WTC11 (cell line): ENCODE measurements at places on chromosomes 6 and 20.

- DNase-seq = no peak
Measured at GRCh38 chr6:132959639-132960326, 145.4 kb downstream of the RPS12 start.

GRCh38 chr20:39762716-39763115, 800.6 kb downstream of the DHX35 start:
- no peak for DNase-seq

GRCh38 chr6:160363016-160363996, 15.1 kb downstream of the SLC22A3 start:
- DNase-seq = no peak

- no peak for DNase-seq
Measured at GRCh38 chr6:135710042-135710441, 141.5 kb upstream of the PDE7B start.

DNA sequence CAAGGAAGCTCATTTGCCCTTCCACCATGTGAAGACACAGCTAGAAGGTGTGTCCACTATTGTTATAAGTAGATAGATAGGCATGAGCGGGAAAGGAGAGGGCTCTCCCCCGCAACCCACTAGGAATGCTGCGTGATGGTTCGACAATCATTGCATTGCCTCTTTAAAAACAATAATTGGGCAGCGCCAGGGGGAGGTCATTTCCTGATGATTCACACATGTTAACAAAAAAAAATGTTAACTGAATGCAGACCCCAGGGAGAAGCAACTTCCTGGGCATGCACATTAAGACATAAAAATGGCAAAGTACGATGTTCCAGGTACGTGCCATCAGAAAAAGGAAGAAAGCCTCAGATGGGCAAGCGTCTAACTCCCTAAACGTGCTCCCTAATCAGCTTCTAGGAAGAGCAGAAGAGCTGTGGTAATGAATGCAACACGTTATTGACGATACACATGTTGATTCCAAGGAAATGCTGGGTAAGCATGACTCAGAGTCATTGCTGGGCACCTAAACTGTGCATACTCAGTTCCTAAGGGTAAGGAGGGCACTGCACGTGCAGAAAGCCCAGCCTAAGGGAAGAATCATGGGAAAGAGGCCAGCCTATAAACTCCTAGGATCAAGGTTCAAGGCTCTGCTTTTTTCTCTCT, 113.7 kb downstream of the FAM217A start:
- no peak for DNase-seq

GRCh38 chr6:19929312-19929711, 92.1 kb downstream of the ID4 start:
- no peak for DNase-seq

DNA sequence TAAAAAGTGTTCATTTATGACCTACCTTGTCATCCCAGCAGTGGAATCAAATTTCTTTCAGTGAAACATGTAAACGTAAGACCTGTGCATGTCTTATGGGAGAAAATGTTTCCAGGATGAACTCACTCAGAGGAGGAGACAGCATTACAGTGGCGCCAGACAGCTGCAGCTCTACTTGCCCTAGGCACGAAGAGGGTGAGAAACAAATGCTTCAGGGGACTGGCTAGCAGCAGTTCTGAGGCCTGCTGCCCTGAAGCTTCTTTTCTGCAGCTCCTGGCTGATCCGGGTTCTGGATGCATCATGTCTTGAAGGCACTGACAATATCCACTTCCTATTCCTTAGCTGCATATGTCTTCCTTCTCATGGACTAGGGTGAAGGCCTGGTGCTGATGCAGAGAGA, 120.2 kb downstream of the QRSL1 start:
- DNase-seq = no peak

DNA sequence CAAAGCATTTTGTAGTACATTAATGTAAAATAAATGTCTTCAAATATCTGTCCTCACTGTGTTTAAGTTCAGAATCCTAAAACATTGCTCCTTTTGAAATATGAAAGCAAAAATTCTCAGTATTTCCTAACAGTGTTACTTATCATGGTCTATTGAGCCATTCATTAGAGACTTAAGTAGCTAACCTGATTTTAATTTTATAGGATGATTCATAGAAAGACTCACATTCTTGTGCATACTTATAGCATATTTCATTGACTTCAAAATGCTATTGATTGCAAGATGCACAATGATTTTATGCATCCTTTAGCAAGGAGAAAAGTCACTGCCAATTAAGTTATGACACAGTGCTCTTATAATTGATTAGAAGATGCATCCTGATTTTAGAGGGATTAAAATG, 85.7 kb downstream of the HIVEP1 start:
- no peak for DNase-seq

GRCh38 chr20:35669221-35669620, 4.5 kb upstream of the CPNE1 start:
- no peak for DNase-seq

DNA sequence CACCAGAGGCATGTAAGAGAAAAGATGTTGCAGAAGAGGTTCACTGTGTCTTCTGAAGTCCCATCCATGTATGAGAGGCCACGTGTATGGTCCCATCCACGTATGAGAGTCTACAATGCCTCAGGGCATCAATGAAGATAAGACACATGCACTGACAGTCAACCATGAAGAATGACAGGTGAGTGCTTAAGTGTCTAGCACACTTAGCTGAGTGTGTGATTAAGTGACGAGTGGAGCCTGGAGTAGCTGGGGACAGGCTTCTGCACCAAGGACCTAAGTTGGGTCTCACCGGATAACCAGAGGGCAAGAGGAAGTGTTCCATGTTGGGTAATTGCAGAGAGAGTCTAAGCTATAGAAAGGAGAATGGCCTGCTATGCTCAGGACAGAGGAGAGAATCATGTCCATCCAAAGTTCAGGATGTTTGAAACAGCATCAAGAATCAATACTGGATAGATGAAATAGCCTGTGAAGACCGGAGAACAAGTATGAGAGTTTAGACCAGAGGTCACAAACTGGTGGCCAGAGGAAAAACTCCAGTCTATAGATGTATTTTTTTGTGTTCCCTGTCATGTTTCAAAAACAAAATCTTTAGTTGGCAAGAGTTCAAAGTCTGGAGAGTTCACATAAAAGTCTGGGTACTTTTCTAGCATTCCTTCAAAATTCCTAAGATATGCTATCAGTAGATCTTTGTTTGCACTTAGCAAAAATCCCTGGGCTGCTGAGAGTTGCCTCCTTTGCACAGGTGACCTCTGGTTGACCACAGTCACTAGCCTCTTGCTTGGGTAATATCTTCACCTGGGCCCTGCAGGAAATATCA, 165.8 kb downstream of the KIF16B start:
- no peak for DNase-seq

GRCh38 chr20:41081276-41081814, 52.7 kb downstream of the TOP1 start:
- no peak for DNase-seq

GRCh38 chr20:60565551-60565950, 607.3 kb downstream of the CDH26 start:
- DNase-seq = no peak

DNA sequence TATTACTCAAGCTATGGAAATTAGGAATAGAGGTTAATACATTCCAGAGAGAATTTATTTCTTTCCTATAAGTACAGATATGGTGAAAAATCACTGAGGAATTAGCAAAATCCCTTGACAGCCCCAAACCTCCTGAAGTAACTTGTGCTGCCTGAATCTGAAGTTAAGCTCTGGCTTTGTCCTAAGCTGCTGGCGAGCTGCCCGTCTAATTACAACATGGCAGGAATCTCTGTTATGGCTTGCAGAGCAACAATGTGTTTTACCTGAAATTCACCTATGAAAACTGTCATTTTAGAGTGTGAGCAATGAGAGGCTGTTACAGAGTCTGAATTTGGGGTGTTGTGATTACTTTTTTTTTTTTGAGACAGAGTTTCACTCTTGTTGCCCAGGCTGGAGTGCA, 22.5 kb upstream of the IYD start:
- no peak for DNase-seq

DNA sequence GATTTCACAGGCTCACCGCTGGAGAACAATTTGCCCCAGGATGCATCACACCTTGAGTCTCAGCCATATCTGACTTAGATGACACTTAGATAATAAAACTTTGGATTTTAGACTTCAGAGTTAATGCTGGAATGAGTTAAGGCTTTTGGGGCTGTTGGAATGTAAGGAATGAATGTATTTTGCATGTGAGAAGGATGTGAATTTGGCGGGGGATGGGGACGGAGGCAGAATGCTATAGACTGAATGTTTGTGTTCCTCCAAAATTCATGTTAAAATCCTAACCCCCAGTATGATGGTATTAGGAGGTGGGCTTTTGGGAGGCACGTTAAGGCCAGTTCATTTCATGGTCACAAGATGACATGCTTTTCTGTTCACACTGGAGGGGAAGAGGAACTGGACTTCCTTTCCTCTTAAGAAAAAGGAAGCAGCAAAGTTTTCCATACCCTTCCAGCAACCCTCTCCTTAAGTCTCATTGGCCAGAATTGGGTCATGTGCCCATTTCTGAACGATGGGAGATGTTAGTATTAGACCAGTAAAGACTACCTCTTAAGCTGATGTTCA, 5.8 kb upstream of the SRXN1 start:
- peak; percentile 33 for DNase-seq

GRCh38 chr6:14123386-14124111, 6.0 kb downstream of the CD83 start:
- DNase-seq = no peak

DNA sequence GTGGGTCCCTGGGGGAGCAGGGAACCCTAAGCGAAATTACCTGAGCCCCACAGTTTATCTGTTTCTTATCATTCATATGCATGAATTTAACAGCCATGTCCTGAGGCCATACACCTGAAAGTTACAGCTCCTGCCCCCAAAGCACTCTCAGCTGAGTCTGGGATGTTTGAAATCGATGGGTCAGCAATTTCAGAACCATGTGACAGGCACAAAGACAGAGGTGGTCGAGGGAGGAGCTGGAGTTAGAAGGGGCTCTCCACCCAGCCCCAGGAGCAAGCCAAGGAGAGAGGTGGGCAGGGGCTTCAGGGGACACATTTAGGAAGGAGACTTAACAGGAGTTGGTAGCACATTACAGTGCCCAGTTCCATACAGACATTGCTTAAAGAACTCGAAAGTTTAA, 14.9 kb downstream of the TTBK1 start:
- no peak for DNase-seq

- no peak for DNase-seq
Measured at GRCh38 chr6:12903246-12903645, 186.7 kb downstream of the PHACTR1 start.

DNA sequence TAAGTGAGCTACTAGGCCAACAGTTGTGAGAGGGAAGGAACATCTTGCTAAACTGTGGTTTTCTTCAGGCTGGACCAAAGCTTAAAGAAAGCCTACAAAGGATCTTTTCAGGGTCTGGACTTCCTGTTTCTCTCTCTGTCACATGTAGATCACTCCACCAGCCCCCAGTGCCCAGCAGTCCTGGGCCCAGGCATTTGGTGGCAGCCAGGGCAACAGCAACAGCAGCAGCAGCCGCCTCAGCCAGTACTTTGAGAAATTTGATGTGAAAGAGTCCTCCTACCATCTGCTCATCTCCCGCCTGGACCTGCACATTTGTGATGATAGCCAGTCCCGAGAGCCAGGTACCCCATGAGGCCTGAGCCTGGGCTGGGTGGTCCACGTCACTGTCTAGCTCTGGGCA, 44.1 kb downstream of the BLTP3A start:
- DNase-seq = no peak

DNA sequence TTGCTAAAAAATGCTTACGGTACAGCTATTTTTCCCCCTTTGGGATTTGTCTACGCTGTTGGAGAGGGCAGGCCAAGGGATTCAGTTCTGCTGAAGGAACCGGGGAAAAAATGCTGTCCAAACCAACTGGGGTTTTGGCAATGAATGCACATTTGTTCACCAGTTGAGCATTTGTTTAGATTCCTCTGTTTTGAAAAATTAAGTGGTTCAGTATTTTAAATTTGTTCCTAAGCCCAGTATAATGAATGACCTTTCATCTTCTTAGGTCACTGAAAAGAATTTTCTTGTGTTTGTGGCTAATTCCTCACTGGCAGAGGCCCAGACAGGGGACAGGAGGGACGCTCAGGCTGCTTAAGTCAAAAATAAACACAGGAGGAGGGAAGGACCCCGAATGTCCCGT, 10.8 kb upstream of the EYA2 start:
- no peak for DNase-seq

DNA sequence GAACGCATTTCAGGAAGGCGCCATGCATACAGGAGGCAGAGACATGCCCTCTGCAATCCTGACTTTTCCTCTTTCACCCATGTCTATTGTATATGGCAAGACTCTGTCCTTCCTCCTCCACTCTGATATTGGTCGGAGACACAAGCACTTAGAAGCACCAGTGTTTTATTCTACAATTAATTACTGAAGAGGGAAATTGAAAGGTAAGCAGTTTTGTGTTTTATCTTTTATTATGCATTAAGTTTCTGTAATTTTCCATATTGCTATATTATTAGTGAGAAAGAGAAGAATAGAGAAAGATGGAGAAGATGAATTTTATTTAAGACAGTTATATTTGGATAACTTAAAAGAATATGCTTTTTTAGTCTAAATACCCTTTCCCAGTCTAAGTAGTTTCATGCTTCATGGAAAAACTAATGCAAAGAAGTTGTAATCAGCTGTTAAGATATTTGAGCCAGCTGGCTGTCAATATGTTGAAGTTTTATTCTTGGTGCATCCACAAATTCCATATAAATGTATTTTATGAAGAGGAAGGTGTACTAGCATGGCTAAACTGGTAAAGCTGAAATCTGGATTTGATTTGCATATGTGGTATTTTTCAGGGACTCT, 13.6 kb downstream of the ARID1B start:
- DNase-seq = no peak

DNA sequence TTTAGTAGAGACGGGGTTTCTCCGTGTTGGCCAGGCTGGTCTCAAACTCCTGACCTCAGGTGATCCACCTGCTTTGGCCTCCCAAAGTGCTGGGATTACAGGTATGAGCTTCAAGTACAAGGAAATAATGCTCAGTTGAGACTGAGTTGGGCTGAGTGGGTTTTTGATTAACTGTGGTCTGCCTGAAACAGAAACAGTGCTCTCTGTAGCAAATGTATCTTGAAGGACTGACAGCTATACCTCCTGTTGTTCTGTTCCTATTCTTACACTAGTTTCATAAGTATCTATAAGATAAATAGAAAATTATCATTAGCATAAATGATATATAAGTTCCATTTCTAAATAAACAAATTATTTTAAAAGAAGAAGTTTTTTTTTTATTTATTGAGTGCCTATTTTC, 142.8 kb upstream of the PTPRK start:
- DNase-seq = no peak

DNA sequence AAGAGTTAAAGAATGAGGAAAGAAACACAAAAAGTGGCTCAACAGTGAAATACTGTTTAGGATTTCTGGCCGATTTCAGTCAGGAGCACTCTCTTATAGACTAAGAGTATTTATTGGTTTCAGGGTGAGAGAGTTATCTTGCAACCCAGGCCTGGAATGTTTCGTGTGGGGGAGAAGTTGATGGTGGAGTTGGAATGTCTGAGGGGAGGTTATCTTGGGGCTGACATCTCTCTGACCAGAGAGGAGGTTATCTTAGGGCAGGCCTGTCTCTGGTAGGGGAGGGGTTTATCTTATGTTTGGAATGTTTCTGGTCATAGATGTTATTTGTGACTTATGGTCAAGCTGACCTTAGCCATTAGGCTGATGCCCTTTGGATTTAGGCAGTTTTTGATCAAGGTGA, 80.3 kb downstream of the HTR1B start:
- DNase-seq = no peak
